ENCODE measurements at places on chromosomes 7 and 10. TPM values are rescaled to one million over a fixed set of nuclear protein-coding genes. Genes with fewer than 3 reads are reported as not detected.

Gene USP6NL
- 33.3 TPM for total RNA-seq

Gene ACTL6B
- not detected for total RNA-seq

Gene SPDYE2B
- total RNA-seq, result not detected

Gene PAPOLB
- not detected for total RNA-seq

Gene FAM25C
- not detected for total RNA-seq

Gene PODXL
- total RNA-seq, result 8.3 TPM

Gene NACAD
- total RNA-seq, result 0.20 TPM

Gene SH3PXD2A
- 34.0 TPM for total RNA-seq

Gene LIPF
- total RNA-seq, result not detected

Gene CTAGE4
- total RNA-seq, result 3.1 TPM

Gene ADAMTS14
- total RNA-seq, result 0.64 TPM

Gene SLC39A12
- total RNA-seq, result 0.08 TPM

Gene ANKMY2
- 7.3 TPM for total RNA-seq

Gene ZNF488
- 0.60 TPM for total RNA-seq

Gene CCDC3
- 4.3 TPM for total RNA-seq

Gene CYP3A7
- total RNA-seq, result not detected

Gene LIPJ
- total RNA-seq, result 0.12 TPM

Gene ZNF727
- 0.48 TPM for total RNA-seq

Gene TDRD1
- total RNA-seq, result not detected

Gene MRC1
- 1.2 TPM for total RNA-seq

Gene GNG11
- total RNA-seq, result 1.4 TPM

Gene CPEB3
- 5.1 TPM for total RNA-seq

Gene PLAC9
- total RNA-seq, result 5.0 TPM

Gene RADIL
- total RNA-seq, result 0.20 TPM

Gene TET1
- total RNA-seq, result 0.56 TPM

Gene CPA1
- not detected for total RNA-seq

Gene WNT2
- total RNA-seq, result not detected

Gene DEPP1
- 3.3 TPM for total RNA-seq

Gene SUGCT
- 8.2 TPM for total RNA-seq

Gene SNCG
- 8.2 TPM for total RNA-seq

Gene SRPK2
- 31.6 TPM for total RNA-seq

Gene CRTAC1
- 1.5 TPM for total RNA-seq

Gene TNS3
- 4.6 TPM for total RNA-seq

Gene BAMBI
- 6.5 TPM for total RNA-seq

Measured in esophagus mucosa (tissue), 1 donor.